ENCODE measurements at places on chromosomes 4 and X.
A peak's percentile ranks its signal among the peaks of the same experiment; 100 is the strongest.

DNA sequence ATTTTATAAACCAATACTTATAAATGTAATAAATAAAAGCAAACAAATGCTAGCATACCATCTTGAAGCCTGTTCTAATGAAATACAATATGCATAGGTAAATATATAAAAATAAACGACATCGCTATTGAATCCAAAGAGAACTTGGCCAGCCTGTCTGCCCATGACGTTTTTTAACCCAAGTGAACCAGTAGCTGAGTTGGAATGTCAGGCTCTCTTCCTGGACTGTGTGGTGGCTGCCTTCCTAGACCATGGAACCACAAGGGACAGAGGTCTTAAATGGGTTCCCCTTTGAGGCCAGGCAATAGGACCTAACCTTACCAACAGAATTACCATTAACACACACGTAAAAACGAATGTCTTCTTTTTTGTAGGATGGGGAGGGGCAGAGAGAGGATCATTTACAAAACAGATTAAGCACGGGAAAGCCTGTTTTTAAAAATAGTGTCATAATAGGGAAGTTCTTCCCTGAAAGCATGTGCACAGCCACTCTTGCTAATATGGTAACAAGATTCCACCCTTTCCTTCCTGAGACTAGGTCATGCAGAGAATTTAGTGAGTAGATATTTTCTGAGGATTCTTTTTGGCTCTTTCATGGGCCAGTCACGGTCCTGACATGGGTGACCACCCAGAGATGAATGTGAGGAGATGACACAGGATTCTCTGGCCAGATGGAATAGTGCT is 69.4 kb upstream of the ACSL1 start:
- DNase-seq = no peak

GRCh38 chrX:23811108-23811651 is 28.2 kb downstream of the SAT1 start:
- DNase-seq = no peak

DNA sequence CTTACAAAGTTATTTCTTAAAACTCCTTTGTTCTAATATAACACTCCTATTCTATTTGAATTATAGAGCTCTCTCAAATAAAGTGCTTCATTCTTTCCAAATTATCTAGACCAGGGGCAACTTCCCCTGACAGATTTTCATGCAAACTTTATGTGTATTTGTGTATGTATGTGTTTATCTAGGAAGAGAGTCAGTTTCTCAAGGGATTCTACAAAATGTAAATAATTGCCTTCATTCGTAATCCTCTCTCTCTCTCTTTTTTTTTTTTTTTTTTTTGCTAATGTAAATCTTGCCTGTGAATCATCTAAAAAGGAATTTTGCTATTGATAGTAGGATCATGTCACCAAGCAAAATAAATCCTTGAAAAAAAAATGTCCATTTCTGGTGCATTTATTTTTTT is 38.9 kb upstream of the RBPJ start:
- DNase-seq = no peak

DNA sequence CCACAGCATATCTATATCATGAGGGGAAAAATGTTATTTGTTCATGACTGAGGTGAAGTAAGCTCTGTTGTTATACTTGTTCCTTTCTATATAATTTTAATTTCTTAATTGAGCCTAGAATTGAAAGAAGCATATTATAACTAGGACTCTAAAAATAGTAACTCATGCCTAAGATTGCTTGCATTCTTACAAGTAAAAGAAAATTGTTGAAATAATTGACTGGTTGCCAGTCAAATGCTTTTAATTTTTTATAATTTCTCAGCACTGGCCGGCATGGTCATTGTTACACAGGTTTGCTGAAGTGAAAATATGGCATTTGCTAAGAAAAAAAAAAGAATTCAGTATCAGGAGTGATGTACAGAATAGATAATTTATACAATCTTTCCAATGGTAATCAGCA is 104.8 kb downstream of the GASK1B start:
- DNase-seq = no peak

GRCh38 chr4:53026233-53026632 is 164.1 kb downstream of the RASL11B start:
- DNase-seq = no peak

DNA sequence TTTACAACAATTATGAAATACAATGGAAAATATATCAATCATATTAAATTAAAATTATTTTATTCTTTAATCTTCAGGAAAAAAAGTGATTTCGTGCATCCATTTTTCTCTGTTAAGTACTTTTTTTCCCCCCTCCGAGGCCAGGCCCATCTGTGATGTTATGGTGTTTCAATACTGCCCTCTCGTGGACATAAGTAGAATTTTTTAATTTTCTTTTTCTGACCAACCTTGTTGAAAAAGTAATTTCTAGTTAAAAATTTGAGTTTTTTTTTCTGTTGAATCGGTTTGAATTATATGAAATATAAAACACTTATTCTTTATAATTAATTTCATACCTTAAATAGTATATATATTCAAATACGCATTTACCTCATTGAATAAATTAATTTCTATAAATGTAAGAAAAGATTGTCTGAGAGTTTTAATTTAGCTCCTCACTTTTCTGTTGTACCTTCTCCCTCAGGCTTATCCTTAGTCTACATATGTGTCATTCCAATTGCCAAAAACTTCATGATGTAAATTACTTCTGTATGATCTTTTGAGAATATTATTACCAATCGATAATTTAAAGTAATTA is 175.8 kb upstream of the TECRL start:
- DNase-seq = no peak

- DNase-seq = no peak
Measured at GRCh38 chr4:145772347-145772746, 92.4 kb downstream of the C4orf51 start.

GRCh38 chrX:119423631-119424030 is 24.5 kb downstream of the SLC25A43 start:
- DNase-seq = no peak

DNA sequence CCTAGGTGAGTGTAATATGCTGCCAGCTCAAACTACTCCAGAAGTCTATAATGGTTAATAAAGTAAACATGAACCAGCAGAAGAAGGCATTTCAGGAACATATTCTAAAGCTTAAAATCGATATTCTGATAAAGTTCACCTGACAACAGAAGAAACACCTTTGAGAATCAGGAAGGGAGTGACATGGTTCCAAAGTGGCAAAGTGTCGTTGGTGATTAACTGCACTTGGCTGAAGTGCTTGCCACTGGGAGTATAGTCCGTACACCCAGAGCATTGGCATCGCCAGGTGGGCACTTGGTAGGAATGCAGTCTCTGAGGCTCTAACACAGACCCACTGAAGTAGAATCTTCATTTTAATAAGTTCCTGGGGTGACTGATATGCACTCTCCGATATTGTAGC is 76.0 kb upstream of the H2AZ1 start:
- DNase-seq = no peak

- no peak for DNase-seq
Measured at GRCh38 chrX:136754651-136755050, 26.1 kb downstream of the ARHGEF6 start.

GRCh38 chr4:77599378-77599777 is 6.2 kb upstream of the CXCL13 start:
- no peak for DNase-seq

- peak; percentile 31 for DNase-seq
Measured at GRCh38 chrX:10098270-10098713, 58.5 kb upstream of the CLCN4 start.

DNA sequence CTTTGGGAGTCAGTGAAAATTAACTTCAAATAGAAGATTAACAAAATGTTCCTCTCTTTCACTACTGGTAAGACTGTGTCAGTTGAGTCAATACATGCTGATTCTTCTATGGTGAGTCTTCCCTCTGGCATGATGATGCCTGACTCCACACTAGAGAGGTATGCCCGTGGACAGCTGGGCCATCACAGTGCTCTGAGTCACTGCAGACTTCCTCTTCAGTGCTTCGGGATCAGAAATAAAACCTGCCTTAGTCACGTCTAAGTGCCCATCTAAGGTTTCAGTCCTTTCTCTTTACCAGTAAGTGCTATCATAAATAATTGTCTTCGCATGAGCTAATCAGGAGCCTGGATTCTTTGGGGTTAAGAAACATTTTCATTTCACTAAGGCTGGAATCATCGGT is 1.6 kb upstream of the ASB5 start:
- no peak for DNase-seq

DNA sequence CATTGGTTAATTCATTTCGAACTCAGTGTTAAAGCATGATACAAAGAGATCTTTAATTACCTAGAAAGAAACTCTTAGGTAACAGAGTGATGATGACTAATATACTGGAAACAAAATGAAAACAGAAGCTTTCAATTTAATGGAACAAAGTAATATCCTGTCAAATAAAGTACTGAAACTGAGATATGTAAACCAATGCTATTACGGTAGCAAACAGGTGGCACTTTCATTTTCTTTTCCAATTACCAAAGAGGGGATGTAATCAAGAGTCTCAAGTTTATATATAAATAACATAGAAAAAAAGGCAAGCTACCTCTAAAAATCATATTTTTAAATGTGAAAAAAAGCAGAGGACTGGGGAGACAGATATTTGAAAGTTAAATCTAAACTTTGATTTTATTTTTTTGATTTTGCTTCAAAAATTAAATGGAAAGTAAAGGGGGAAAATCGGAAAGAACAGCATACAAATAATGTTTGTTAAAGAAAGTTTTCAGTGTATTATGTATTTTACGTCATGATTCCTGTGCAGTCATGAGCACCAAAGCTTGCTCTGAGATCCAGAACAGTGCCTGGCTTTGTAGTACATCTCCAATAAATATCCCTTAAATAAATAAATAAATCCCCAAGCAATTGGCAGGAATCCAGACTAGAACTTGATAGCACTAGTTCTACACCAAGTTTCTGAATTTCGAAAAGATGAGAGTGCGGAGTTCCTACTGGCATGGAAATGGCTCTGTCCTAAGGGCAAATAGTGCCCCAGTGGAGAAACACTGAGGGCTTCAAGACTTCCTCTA is 25.0 kb upstream of the RAPGEF2 start:
- DNase-seq = no peak

GRCh38 chrX:11591723-11592346 is 73.9 kb downstream of the ARHGAP6 start:
- DNase-seq = no peak

- DNase-seq = no peak
Measured at GRCh38 chr4:153223427-153223801, 19.2 kb downstream of the TRIM2 start.

DNA sequence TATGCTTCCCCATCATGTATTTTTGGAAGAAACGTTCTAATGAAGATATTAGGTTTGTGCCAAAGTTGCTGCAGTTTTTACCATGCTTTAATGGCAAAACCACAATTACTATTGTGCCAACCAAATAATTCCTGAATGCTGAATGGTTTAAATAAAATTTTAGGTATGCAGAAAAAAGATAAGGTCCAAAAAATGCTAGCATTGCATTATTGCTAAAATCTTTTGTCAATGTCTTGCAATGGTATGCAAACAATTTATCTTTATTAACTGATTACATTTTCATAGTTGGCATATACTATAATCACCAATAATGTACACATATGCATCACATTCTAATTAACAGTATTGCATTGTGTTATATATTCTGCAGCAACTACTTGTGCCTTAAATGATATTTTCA is 1657.4 kb upstream of the IGFBP7 start:
- no peak for DNase-seq
